Fibroblast of skin of left biceps (primary cell): ENCODE measurements at places on chromosomes 4 and X.
A peak's percentile ranks its signal among the peaks of the same experiment; 100 is the strongest.

DNA sequence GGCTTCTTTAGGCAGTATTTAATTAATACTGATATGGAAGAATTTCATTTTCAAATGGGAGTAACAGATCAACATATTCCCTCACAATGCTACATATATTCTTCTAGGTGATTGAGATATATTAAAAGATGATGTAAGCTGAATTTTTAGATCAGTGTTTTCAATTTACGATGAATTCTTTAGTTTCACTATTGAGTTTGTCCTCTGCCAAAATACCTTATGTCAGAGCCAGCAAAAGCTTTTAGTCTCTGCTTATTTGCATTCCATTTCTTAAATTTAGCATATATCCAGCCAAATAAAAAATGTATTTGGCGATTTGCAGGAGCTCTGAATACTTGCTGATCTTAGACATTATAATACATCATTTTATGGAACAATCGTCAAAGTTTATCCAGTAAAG lies 144.3 kb downstream of the MOSPD2 start:
- DNase-seq, result no peak

- DNase-seq, result no peak
These were observed 33.8 kb downstream of the OTUD6A start for GRCh38 chrX:70096052-70096451.

- DNase-seq, result peak; percentile 50
These were observed 125.1 kb downstream of the RAPGEF2 start for GRCh38 chr4:159227984-159228383.

DNA sequence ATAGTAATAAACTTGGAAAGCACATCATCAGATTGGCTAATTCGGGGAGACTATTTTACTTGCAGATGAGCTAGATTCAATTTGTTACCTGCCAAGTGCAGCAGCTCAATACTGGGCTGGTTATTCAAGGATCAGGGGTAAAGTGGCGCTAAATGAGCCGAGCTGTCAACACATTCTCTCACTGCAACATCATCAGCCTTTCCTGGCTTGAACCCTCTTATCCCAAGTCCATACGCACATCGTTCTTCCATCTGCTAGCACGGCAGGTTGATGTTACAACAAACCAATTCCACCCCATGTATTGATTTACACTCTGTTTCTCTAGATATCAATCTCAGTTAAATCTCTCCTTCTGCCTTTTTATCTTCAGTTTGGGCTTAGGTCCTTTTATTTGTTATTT lies 2101.5 kb upstream of the AGA start:
- DNase-seq, result no peak

DNA sequence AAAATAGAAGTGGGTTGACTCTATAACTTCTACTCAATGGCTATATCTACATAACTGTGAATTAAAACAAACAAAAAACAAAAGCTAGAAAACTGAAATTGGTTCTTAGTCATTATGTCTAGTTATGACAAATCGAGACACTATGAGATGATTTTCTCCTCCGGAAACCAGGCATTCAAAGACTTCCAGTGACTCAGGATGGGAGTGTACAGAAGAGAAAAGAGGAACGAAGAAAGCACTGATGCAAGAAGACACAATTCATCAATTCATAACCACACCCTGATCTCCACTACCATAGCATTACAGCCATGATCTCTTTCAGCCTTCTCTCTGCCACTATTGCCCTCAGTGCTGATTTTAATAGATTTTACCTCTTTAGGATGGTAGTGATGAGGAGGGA lies 253.6 kb downstream of the CBLL2 start:
- DNase-seq, result peak; percentile 28

DNA sequence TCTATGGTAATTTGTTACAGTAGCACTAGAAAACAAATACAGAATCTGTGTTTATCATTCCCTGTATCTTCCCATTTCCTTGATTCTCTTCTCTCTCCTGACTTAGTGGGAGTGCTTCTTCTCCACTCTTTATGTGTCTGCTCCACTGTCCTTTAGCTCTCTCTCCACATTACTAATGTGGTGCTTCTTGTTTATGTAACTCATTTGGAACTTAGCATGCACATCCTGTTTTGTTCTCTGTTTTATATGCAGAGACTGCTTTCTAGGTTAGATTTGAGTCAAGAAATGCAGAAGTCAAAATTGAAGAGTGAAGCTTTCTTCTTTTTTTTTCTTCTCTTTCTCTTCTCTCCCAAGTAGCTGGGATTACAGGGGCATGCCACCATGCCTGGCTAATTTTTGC lies 25.9 kb downstream of the ADH1A start:
- no peak for DNase-seq

DNA sequence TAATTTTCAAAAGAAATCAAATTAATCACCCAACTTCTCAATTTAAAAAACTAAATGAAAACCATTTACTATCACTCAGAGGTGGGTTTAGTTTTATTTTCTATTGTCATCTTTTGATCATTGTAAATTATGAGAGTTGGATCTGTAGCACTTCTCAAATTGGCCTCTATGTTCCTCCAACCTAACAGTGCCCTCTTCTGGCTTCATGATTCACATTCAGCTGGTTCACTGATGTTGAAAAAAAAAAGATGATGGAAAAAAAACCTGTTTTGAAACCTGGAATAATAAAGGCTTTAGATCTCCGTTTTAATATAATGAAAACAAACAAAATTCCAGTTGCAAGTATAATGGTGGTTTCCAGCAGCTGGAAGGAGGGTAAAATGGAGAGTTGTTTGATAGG lies 2.4 kb upstream of the NBDY start:
- DNase-seq, result no peak

DNA sequence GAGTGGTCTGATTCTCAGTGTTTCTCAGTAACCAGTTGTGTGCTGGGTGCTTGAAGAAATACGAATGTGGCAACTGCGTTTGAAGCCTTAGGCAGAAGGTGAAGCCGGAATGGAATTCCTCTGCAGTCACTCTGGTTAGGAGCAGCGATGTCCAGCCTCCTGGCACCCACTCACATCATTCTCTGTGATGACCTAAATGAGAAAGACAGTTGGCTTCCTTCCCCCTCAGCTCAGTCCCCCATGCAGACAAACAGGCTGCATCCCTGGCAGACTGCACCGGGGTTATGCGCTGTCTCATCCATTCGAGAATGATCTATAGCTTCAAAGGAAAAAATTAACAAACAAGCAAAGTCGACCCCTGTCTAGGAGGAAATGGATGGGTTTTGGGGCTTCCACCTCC lies 170.1 kb upstream of the SCML1 start:
- DNase-seq, result no peak

DNA sequence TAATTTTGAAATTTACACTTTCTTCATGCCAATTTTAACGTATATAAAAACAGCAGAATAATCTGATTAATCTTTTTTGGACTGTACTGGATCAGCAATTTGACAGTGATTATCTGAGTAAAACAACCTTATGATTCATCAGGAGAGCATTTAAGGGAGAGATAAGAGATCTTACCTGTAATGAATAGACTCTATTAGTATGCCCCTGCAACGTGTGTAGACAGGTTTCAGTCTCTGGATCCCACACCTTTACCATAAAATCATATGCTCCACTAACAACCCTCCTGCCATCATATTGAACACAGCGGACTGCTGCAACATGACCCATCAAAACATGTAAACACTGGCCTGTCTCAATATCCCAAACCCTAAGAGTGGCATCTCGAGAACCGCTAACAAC lies 210.1 kb downstream of the FBXW7 start:
- no peak for DNase-seq

DNA sequence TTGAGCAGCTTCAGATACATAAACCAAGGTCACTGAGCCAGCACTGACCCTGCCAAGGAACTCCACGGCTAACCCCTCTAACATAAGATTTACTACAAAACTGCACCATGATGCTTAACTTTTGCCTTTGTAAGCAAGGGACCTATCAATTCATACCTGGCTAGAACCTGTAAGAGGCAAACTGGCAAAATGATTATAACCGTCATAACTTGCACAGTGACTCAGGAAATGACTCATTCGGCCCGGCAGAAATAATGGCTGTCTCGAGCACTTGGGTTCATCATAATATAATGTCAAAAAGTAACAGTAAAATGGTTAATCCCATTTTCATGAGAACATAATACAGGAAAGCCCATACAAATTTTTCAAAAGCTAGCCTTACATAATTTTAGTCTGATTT lies 17.2 kb downstream of the RASGEF1B start:
- no peak for DNase-seq

DNA sequence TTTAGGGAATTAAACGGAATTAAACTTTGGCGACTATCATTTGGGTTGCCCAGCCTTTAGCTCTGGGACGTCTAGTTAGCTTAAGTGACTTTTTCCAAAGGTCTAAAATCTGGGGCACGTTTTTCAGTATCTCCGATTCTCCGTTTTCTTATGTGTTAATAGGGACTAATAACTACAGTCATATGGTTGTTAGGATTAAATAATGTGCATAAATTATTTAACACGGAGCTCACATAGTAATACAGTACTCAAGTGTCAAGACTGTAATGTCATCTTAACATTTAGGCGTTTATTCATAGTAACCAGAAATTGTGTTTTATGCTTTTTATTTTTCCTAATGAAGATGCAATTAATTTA lies 466 bp upstream of the CCNA2 start:
- no peak for DNase-seq

DNA sequence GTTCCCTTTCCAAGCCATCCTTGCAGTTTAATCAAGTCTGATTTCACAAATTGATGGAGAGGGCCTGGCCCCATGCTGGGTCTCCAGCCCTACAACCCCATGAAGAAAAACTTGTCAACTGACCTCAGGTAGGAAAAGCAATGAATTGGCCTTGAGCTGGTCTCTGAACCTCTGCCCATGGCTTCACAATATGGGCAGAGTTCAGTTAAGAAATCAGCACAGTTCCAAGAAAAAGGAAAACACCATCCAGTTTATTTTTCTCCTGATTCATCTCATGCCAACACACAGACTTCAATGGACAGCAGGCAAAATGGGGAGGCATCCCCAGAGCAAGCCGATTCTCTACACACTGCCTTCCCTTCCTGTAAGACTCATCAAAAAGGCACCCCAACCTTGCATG lies 3.3 kb downstream of the RIPPLY1 start:
- DNase-seq, result no peak

DNA sequence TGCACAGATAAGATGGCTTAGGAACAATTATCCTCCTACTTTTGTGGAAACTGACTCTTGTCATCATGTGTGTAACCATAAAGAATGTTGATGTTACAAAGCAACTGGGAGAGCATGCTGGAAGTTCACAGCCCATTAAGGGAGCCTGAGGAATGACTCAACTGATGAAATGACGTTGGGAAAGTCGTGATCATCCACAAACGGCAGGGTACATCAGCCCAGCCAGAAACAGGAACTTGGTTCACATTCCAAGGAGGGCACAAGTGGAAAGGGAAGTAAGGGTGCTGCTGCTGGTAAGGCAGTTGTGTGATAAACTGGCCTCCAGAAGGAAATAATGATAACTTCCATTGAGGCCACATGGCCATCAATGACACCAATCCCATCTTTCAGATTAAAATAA lies 6.7 kb downstream of the TEC start:
- DNase-seq, result no peak

GRCh38 chr4:5826437-5827107 lies 66.3 kb downstream of the CRMP1 start:
- no peak for DNase-seq

DNA sequence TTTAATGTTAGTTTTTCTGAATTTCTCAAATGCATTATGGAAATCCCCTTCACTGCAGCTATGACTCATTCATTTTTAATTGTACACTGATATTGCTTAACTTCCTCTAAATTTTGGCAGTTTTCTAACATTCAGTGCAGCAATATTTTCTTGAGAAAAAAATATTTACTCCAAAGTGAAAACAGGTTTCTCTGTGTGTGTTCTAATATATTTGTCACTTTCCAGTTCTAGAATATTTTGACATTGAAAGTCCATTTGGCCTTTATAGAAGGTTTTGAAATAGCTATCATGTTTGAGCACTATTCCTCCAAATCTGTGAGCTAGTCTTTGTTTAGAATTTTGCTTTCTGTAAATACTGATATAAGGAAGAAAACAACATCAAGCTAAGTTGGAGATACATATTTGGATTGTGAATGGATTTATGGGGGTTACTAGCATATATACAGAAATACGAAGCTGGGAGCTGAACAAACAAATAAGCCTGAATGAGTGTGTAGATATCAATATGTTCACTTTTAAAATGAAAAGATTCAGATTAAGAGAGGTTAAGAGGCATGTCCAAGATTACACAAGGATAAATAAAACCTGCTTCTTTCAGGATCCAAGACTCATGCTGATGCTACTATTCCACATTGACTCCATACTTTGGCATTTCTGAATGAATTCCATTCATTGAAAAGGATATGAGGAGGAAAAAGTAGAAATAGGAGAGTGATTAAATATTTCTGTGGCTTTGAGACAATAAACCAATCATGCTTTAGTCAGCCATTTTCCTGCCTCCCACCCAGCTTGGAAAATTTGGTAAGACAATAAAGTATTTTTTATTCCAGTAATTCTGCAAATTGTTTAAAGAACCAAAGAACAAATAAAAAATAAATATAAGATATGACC lies 57.3 kb upstream of the SLIT2 start:
- peak; percentile 83 for DNase-seq

DNA sequence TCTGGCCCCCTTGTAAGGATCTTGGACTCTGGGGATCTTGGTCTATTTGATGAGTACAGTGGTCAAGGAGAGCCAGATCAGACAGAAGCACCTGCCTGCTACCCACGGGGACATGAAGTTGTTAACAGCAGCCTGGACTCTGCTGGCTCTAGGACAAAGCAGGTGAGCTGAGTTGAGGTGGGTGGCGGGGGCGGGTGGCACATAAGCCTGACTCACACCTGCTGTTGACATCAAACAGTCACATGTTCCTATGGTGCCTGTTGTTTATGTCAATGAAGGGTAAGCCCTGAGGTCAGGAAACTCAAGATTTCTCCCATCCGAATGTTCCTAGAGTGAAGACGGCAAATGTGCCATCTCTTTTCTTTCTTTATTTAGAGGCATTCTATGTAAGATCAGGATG lies 50.1 kb upstream of the CLNK start:
- no peak for DNase-seq

DNA sequence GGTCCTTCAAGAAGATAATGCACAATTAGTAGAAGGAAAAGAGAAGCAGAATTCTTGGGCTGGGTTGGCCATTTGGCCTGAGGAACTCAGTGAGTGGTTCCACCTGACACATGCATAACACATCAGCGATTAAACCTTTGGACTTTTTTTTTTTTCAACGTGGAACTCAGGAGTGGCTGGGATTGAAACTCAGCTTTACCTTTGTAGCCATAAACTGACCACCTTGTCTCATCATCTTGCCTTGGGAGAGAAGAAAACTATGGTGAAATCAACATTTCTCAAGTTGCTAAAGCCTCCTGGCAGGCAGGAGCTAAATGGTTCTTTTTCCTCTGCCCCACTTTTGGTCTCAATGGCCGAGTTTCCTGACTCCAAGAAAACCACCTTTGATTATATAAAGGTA lies 16.3 kb downstream of the PTTG2 start:
- no peak for DNase-seq

GRCh38 chr4:37244583-37245390 lies at the start of gene NWD2:
Gene NWD2, plus strand, starts transcription at chr4:37244743. Its CDS starts 325 bp downstream, at chr4:37245068.
- DNase-seq, result no peak

- no peak for DNase-seq
These were observed 10.7 kb downstream of the TLR3 start for GRCh38 chr4:186079694-186080093.
